ENCODE measurements at places on chromosomes 2 and 18.

GRCh38 chr2:75100011-75100800 is 99.1 kb downstream of the TACR1 start:
- DNase-seq: peak; percentile 64

- DNase-seq: peak; percentile 24
Observed at GRCh38 chr18:72674710-72675109, 130.6 kb upstream of the CBLN2 start.

- DNase-seq: no peak
Observed at GRCh38 chr2:37340637-37341036, 3.8 kb upstream of the QPCT start.

DNA sequence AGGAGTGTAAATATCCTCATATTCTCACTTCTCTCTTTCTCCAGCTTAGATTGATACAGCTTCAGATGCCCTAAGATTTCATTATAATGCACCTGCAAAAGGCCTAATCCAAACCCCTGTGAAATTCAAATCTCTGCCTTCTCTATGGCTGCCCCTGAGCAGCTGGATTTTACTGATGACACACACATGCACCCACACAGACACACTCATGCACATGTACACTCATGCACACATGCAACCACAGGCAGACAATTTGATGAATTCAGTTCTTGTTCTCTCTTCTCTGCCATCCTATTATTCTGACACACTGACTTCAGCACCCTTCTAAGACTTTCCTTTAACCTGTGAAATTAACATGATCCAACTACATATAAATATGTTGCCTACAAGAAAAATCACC is 563.2 kb downstream of the RNF144A start:
- no peak for DNase-seq

DNA sequence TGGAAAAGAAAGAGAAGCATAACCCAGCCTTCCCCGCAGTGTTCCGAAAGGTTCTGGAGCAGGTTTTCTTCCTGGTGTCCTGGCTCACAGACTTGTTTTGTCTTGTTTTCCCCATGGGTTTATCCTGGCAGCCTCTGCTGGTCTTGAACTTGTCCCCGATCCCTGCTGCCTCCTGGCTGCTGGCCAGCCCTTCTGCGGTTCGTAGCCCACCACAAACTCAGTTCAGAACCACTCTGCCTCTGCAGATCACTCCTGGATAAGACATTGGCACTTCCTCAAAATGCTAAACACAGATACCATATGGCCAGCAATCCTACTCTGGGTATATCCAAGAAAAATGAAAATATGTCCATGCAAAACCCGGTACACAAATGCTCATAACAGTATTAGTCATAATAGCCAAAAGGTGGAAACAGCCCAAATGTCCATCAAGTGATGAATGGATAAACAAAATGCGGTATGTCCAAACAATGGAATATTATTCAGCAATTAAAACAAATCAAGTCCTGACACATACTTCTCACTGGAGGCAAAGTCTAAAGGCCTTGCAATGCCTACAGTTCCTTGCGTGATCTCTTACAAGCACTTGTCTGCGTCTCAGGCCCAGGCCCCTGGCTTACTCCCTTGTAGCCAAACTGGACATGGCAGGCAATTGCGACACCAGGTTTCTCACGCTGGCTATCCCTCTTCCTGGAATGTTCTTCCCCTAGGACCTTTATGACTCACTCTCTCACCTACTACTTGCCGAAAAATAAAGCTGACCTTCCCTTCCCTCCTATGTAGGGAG is 28.0 kb upstream of the ARHGEF4 start:
- no peak for DNase-seq

DNA sequence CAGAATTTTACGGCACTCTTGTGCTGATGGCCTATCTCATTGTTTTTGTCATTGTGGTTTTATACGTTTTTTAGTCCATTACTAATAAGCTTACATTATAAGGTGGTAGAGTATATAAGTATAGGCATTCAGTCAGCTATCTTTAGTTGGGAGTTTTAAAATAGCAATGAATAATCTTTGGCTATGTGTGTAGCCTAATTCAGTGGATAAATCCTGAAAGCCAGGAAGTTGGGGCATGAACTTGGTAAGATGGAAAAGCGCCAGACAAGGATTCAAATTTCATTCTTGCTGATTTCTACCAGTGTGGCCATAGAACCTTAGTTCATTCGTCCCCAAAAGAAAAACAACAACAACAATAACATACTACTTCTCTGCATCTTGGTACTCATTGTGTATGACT is 31.2 kb downstream of the EPC2 start:
- DNase-seq: no peak

- peak; percentile 73 for DNase-seq
Observed at GRCh38 chr2:59167514-59167913, 926.4 kb upstream of the FANCL start.

DNA sequence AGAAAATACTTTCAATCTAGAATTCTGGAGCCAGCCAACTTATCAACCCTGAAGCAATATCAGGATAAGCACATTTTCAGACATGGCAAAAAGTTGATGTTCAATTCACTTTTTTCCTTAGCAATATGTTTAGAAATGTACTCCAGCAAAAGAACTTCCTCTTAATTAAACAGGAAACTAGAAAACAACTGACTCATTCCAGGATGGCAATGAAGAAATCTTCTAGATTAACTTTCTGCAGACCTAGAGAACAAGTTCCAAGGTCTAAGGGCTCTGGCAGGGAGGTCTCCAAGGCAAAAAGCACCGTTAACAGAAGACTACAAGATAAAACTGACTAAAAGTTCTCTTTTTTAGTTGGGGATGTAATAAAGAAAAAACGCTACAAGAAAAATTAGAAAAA is 69.2 kb upstream of the VWC2L start:
- DNase-seq: no peak

GRCh38 chr18:14937271-14937670 is 189.3 kb downstream of the ANKRD30B start:
- no peak for DNase-seq

- no peak for DNase-seq
Observed at GRCh38 chr2:239467281-239467955, 66.6 kb upstream of the HDAC4 start.

Data from NCI-H69 (cell line).